Natural killer cell treated with Interleukin-12 subunit alpha and Interleukin-12 subunit beta and Interleukin-15 and Interleukin-18, amount 100 ng/mL, for 72 hours (primary cell): ENCODE measurements at places on chromosomes 13 and 19. TPM values are rescaled to one million over a fixed set of nuclear protein-coding genes. Genes with fewer than 3 reads are reported as not detected.

DNA sequence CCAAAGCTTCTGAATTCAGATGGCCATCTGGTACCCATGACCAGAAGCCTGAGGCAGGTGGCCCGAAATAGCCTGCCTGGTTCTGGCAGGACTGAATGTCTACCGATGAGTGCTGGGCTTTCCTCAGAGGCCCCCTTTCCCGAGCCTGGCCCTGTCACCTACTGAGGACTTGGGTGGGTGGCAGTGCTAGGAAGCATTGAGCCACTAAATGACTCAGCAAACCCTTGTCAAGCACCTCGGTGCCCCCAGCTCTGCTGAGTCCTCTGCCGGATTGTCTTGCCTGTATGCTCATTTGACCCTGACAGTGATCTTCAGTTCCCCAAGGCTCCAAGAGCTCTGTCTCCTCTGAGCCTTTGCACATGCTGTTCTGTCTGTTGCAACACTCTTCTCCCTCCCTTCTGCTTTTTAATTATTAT is 17.9 kb downstream of the PPP1R37 start:
- no peak for DNase-seq

DNA sequence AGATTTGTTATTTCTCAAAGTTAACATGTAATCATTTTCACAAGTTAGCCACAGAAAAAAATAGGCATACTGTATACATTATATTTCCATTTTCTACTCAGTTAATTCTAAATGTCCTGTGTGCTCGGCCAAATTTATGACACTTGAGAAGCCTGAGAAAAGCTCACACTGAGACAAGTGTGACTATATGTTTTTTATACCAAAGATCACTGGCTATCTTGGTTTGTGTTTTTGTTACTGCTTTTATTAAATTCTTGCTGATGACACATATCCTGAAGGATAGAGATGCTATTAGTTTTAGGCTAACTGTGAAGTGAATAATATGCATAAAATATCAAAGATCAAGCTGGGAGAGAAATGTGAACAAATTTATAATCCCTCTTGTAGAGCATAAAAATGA is 49.3 kb upstream of the IL17D start:
- no peak for DNase-seq

DNA sequence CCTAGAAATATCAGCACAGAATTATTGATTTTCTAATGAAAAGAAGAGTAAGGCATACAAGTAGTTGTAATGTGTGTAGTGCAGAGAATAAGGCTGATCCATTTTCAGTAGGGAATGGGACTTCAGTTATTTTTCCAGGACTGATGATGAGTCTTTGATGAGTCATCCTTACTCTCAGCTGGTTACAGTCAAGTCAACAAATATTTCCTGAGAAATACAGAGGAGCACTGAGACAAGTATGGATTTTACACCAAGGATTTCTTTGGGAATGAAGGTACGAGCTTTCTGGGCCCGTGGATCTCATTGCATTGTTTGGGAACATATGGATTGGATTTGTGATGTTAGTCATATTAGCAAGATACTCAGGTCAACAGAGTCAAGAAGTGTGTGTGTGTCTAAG is 502.7 kb downstream of the FGF9 start:
- DNase-seq, result no peak

DNA sequence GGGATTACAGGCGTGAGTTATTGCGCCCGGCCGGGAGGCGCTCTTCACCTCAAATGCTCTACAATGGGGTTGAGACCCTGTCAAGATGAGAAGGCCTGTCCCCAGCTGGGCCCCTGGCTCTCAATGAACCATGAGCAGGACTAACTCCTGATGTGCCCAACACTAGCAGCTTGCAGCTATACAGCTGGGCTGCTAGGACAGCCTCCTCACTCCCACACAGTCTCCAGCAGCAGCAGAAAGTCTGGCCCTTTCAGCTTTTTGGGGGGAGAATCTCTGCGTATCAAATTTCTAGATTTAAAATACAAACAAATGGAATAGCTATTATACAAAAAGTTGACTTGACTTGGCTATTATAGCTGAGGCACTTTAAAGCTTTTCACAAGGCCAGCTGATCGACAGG is 30.2 kb downstream of the TMTC4 start:
- DNase-seq, result no peak

DNA sequence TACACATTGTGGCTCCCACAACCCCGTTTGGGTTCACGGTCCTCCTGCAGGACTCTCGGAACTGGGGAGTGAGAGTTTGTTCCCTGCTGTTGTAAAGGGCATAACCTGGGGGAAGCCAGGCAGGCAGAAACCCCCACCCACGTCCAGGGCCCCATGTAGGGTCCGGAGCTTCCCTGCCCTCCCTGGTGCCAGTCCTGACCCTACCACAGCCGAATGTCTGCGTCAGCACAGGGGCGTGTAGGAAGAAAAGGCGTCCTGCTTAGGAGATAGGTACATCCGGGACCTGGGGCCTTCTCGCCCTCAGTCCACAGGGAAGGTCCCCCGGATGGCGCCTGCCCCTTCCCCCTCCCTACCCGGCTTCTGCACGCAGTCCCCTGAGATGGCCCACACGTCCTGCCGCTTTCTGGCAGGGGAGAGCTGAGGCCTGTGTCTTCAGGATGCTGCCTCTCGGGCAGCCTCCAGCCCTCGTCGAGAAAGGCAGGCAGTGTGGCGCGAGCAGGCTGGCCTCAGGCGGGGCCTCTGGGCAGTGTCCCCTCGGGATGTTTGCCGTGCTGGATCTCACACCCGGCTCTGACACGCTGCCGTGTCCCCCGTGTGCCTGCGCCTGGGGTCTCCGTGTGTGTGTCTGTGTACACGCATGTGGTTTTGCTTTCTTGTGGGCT is 19.1 kb downstream of the CSNK1G2 start:
- DNase-seq, result no peak

DNA sequence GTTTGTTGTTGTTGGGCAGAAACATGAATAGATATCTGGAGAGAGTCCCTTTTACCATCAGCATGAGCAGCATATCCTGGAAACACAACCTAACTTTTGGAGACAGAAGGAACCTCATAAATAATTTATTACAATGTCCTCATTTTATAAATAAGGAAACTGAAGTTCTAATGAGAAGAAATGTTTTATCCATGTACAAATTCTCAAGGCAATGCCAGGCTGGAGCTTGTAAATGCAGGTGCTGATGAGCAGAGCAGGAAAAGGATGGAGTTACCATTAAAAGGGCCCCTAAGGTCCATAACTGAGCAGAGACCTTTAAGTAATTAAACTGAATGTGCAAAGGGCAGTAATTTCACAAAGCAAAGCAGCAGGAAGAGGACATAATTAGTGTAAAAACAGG is 17.3 kb downstream of the LCP1 start:
- DNase-seq, result no peak

Gene GPC5
- total RNA-seq, result 0.55 TPM

DNA sequence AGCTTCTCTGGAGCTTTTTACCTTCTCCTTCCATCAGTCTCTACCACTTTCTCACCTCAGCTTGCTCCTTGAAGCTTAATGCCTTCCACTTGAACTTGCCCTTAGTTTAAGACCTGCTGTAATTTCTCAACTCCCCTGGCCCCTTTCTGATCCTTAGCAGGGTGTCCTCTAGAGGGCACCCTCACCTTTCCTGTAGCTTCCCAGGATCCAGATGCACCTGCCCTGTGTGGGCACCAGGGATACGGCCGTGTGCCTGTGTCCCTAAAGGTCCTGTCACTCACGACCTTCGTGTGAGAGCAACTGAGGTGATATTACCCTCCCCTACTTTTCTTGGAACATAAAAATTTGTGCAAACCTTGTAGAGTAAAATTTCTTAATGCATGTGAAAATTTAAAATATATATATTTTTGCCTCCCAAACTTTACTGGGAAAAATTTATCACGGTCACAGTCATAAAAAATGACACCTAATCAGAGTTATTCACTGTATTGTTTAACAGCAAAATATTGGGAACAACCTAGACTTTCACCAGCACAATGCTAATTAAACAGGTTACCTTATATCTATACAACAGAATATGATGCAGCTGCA is 46.4 kb downstream of the PSG3 start:
- no peak for DNase-seq

DNA sequence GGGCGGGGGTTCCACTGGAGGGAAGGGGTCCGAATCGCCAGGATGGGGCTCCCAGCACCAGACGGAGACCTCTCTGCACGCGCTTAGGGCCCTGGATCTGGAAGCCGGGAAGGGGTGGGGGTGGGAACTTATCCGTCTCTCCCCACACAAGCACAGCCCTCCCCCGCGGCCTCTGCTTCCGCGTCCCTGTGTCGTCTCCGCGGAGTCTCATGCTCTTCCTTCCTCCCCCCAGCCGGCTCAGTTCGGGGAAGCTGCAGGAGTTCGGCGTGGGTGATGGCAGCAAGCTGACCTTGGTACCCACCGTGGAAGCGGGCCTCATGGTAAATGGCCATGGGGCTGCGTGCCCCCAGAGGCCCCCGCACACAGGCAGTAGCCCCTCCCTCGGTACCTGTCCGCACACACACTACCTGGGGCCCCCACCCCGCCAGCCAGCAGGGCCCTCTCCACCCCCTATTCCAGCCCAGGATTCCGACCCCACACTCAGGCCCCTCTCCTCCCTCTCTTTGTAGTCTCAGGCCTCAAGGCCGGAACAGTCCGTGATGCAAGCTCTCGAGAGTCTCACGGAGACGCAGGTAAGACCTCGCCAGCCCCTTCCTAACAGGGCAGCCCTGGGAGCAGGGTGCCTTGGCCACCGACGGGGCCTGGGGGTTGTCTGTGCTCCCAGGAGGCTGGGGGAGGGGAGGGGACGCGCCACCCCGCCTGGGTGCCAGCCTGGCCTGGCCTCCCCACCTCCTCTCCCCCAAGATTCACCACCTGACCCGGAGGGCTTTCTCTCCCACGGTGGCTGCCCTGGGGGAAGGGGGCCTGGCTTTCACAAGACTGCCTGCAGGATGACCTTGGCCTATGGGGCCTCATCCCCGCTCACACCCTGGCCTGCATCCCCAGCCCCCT is 3.2 kb downstream of the MIDN start:
- DNase-seq, result peak; percentile 82

Gene PSG11
- total RNA-seq, result not detected

- no peak for DNase-seq
These were observed 154.1 kb downstream of the DCLK1 start for GRCh38 chr13:35977060-35977459.

DNA sequence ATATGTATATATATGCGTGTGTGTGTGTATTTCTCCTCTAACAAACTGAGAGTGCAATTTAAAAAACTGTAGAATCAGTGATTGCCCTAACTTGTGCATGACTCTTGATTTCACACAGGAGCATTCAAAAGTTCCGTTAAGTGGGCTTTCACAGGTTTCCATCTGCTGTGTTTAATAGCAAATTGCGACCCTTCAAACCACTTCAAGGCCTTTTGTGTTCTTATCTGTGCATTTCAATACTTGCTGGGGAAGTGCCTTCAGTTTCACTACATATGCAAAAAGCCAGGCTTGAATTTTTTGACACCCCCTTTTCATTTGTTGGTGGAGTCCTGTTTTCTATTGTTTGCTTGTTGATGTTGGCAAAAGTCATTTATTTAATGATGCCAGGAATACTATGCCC is 158.0 kb downstream of the TM9SF2 start:
- DNase-seq, result no peak

GRCh38 chr19:54262066-54262465 is 5.0 kb upstream of the LILRB5 start:
- no peak for DNase-seq

Gene FNDC3A
- total RNA-seq, result 39.0 TPM

DNA sequence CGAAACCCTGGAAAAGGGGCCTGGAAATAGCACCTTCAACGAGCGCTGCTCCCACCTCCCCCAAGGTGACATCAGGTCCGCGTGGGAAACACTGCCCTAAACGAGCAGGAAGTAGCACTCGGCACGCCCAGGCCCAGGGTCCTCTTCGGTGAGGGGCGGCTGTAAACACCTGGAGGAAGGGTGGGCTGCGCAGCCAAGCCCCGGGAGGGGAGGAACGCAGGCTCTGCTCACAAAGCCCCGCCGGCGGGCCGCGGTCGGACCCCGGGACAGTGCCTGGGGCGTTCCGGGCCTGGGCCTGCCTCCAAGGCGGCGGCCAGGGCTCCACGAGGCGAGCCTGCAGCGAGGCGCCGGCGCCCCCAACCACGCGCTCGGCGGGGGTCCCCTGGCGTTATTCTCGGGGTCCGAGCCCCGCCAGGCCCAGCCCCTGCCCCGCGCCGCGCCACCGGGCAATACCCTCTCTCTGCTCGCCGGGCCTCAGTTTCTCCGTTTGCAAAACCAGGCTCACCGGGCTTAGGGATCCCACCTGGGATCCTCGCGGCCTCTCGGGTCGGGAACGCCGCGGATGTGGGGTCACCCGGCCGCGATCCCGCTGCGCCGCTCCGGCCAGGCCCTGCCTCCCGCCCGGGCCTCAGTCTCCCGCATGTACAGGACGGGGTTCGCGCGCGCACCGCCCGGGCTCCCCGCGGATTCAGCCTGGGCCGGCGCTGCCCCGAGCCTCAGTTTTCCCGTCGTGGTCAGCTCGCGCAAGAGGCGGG is 630 bp downstream of the RNF126 start:
- peak; percentile 80 for DNase-seq

DNA sequence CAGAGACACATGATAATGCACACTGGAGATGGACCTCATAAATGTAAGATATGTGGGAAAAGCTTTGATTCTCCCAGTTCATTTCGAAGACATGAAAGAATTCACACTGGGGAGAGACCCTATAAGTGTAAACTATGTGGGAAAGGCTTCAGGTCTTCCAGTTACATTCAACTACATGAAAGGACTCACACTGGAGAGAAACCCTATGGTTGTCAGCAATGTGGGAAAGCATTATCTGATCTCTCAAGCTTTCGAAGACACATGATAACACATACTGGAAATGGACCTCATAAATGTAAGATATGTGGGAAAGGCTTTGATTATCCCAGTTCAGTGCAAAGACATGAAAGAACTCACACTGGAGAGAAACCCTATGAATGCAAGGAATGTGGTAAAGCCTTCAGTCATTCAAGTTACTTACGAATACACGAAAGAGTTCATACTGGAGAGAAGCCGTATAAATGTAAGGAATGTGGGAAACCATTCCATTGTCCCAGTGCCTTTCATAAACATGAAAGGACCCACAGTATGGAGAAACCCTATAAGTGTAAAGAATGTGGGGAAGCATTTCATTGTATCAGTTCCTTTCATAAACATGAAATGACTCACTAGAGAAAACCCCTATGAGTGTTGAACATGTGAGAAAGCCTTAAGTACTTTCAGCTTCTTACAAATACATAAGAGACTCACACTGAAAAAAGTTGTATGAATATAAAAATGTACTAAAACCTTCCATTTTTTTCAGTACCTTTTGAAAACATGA is 14.7 kb downstream of the ZNF441 start:
- no peak for DNase-seq

Gene ANGPTL8
- total RNA-seq, result not detected

Gene TEX29
- 0.59 TPM for total RNA-seq

GRCh38 chr19:29760752-29761502 is 45.9 kb upstream of the C19orf12 start:
- no peak for DNase-seq

Gene PTH2
- not detected for total RNA-seq

GRCh38 chr19:30744741-30745475 is 372.7 kb downstream of the ZNF536 start:
- no peak for DNase-seq

Gene SLC25A41
- not detected for total RNA-seq

- DNase-seq, result no peak
These were observed 99.7 kb downstream of the DCLK1 start for GRCh38 chr13:36031490-36031889.

Gene TMEM190
- not detected for total RNA-seq
